ENCODE measurements at places on chromosomes 3 and 15.

- no peak for DNase-seq
These were observed 791 bp downstream of the GYG1 start for GRCh38 chr3:148992027-148992634.

GRCh38 chr15:53974813-53975212, 3.4 kb upstream of the UNC13C start:
- no peak for DNase-seq

DNA sequence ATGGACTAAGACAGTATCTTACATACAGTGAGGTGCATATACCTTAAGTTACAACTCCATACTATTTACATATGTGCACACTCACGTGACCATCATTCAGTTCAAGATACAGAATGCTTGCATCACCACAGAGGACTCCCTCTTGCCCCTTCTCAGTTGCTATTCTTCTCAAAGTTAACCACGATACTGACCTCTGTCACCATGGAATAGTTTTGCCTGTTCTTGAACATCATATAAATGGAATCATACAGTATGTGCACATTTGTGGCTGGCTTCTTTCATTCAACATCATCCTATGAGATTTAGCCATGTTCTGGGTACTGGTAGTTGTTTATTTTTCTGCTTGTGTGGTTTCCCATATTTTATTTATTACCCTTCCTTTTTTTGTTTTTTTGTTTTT, 10.4 kb upstream of the ZSCAN2 start:
- DNase-seq: no peak

- DNase-seq: no peak
These were observed 45.1 kb downstream of the PLXNA1 start for GRCh38 chr3:127027811-127028548.

DNA sequence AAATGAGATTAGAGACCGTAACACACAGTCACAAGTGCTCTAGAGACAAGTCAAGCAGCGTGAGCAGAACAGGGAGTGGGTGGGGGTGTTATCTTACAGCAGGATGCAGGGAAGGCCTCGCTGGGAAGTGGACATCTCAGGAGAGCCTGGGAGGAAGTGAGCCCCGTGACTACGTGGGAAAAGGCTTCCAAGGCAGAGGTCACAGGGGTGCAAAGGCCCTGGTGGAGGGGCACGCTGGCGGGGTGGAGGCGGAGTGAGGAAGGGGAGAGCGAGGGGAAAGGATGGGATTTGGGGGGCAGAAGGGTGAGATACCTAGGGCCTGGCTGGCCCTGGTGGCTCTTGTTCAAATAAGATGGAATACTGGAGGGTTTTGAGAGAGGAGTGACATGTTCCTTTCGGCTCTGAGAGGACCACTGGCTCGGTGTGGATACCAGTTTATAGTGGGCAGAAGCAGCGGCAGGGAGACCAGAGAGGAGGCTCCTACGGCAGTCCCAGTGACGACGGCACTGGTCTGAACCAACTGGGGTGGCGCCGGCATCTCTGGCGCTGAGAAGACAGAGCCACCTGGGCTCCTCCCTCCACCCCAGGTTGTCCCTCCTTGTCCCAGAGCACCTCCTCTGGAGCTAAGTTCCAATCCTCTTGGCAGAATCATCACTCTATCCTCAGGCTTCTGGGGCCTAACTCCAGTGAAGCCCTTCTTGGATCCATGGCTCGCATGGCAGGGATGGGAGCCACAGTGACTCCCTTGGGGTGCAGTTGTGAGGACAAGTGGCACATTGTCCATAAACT, 266.2 kb upstream of the LYSMD4 start:
- DNase-seq: no peak

- no peak for DNase-seq
These were observed 1.8 kb downstream of the STAG1 start for GRCh38 chr3:136750209-136750896.

GRCh38 chr3:32592696-32593353, 22.2 kb upstream of the DYNC1LI1 start:
- no peak for DNase-seq

- no peak for DNase-seq
These were observed 64.4 kb upstream of the SNRPA1 start for GRCh38 chr15:101359365-101359947.

- no peak for DNase-seq
These were observed 41.6 kb downstream of the DMXL2 start for GRCh38 chr15:51580982-51581381.

DNA sequence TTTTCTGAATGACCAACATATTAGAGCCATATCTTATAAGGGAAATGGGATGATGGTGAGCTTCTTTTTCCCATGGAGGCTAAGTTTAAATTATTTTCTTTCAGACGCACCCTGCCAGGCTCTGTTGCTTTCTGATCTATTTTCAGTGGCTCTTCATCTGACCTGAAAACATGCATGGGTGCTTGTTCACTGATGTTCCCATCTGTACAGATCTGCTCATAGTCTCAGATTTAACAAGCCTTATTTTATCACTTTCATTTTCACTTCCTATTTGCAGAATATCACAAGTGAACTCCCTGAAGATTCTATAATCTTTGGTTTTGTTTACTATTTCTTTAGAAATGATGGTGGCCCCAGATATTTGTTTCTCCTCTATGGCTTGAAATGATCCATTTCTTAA, 31.1 kb upstream of the SUCLG2 start:
- DNase-seq: no peak

DNA sequence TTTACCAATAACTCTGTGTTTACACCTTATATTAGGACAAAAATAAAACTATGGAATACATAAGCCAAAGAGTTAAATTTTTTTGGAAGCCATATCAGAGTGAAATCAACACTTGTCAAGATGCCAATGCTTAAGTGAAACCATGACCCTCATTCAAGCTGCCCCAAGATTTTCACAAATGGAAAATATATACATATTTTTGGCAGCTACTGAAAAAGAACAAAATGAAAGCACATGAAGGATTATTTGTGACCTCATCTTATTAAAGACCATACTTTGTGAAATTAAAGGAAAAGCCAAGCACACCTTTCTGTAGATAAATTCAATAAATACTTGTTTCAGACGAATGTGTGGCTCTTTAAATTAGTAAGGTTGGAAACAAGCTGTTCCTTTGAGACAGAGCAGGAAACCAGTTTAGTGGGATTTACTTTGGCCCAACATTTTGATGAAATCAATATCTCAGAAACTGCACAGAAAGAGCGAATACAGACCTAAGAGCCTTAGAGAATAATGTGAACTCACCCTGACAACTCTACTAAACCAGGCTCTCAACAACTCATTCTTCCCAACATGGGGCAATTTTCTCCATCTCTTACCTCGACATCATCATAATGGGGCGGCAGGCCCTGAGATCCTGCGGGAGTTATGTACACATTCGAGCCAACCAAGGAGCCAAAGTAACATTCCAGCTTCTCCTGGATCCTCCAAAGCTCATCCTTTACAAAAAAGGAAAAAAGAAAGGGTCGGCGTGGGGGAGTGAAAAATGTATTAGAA, 11.1 kb downstream of the RIOX2 start:
- DNase-seq: no peak

- no peak for DNase-seq
These were observed 54.8 kb upstream of the VGLL4 start for GRCh38 chr3:11698326-11699082.

GRCh38 chr3:114675104-114675503, 381.3 kb downstream of the TIGIT start:
- DNase-seq: no peak

GRCh38 chr15:92429378-92430068, 35.8 kb downstream of the ST8SIA2 start:
- peak; percentile 76 for DNase-seq

DNA sequence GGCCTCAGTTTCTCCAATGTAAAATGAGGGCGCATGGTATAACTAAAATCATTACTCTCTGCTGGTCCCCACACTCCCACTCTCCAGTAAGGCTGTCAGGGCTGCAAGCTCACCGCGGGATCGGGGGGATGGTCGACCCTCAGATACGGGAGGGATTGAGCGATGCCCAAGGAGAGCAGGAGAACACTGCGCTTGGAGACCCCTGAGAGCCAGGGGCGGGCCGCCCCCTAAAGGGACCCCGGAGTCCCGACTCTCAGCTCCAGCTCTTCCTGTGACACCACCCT, 713 bp upstream of the PLEKHO2 start:
- no peak for DNase-seq

DNA sequence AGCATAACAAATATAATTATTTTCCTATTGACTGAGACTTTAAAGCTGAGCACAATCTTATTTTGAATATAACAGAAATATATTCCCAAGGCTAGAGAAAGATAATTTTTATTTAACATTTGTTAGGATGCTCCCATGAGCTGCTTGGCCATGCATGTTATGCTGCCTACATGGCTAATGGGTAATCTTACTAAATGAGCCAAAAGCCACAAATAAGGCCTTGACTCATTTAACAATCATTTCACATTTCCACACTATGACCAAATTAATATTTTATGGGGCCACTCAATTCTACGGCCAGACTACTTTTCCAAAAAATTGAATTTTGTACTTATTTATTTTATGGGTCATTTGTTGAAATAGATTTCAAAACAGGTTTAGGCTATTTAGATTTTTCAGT, 141.7 kb downstream of the MEIS2 start:
- DNase-seq: no peak

GRCh38 chr15:52008359-52008697, 10.7 kb upstream of the MAPK6 start:
- no peak for DNase-seq

- no peak for DNase-seq
These were observed 67.7 kb upstream of the CDV3 start for GRCh38 chr3:133505813-133506212.

- no peak for DNase-seq
These were observed 23.3 kb downstream of the FBN1 start for GRCh38 chr15:48622237-48622636.

DNA sequence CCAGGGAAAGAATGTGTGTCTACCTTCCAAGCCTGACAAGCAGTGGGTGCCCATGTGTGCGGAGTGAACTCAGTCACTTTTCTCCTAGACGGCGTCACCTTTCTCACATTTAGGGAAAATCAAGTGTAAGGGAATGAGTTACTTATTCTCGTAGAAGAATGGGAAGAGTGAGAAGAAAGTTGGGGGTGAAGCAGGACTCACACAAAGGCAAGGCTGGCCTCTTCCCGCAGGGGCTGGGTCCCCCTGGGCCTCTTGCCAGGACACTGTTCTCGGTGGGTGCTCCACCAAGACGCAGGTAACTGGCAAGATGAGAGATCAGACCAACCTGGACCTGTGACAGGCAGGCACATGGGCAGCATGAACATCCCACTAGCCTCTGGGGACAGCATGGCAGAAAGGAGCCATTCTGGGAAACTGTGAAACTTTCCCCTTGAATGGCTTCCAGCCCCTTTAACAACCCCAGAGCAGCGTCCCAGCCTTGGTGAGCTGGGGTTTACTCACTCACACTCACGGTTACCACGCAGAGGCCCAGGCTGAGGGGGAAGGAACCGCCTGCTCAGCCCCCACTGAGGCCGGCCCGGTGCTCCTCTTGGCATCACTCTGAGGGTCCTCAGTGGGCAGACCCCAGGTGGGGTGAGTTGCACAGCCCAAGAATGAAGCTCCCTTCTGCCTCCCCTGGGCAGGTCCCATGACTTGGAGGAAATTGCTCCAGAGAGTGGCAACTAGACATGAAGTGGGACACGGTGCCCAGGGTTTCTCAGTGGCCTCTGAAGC, 15.0 kb upstream of the SRP14 start:
- DNase-seq: no peak

DNA sequence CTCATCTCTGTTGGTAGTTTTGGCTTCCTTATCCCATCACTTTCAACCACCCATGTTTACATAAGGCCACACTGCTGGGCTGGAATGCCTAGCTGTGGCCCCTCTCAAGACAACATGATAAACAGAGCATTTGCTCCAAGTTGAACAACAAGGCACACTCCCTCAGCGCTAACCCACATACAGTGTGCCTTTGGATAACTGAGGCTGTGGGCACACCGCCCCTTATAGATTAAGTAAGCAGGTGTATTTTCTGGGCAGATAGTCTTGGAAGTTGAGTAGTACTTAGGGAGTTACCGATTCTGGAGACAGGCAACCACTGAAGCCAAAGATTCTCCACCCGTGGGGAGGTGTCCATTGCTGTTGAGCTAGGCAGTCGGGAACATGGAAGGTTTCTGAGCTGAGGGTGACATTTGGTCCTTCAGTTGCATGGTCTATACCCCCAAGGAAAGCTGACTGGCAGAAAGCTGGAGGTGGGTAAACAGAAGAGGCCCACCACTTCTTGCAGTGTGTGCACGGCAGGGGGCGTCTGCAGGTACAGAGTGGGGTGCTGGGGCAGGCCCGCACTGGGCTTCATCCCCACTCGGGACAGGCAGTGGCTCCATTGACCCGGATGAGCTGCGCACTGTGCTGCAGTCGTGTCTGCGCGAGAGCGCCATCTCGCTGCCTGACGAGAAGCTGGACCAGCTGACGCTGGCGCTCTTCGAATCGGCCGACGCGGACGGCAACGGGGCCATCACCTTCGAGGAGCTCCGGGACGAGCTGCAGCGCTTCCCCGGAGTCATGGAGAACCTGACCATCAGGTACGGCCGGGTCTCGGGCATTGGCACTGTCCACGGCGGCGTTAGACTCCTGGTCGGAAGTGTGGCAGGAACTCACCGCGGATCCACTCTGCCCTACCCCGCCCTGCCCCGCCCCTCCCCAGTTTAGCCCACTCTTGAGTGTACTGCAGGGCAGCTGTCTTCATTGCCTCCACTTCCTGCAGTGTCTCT, 16.8 kb downstream of the NOX5 start:
- no peak for DNase-seq

GRCh38 chr3:88986834-88987233, 120.6 kb upstream of the EPHA3 start:
- DNase-seq: peak; percentile 49

- DNase-seq: no peak
These were observed 280.6 kb downstream of the ROBO2 start for GRCh38 chr3:77320514-77320913.

GRCh38 chr3:127206611-127207516, 13.9 kb downstream of the PRR23E start:
- DNase-seq: no peak

- DNase-seq: no peak
These were observed 609.1 kb upstream of the BCHE start for GRCh38 chr3:166446291-166446690.

- DNase-seq: no peak
These were observed 49.2 kb downstream of the ARHGAP11B start for GRCh38 chr15:30675126-30675525.

DNA sequence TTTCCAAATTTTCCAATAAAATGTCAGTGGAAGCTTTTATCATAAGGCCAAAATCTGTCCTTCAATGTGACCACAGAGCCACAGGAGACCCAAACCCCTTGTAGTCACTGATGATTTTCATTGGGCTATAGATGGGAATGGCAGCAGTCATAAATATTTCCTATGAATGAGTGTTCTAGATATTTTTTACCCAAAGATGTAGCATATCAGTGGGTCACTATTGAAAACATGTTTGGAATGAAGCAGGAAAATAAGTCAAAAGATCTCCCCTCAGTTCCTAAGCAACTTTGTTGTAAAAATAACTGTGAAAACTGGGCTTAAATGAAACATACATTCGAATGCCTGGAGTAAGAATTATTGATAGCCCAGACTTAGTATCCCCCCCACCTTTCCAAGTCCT, 49.0 kb downstream of the NKIRAS1 start:
- no peak for DNase-seq

- no peak for DNase-seq
These were observed 117.3 kb upstream of the ALDH1A3 start for GRCh38 chr15:100762289-100762688.

- DNase-seq: no peak
These were observed 11.8 kb upstream of the MYO5A start for GRCh38 chr15:52540374-52541012.

All from fibroblast of skin of left biceps (primary cell).